ENCODE measurements at places on chromosomes 12 and 14.

DNA sequence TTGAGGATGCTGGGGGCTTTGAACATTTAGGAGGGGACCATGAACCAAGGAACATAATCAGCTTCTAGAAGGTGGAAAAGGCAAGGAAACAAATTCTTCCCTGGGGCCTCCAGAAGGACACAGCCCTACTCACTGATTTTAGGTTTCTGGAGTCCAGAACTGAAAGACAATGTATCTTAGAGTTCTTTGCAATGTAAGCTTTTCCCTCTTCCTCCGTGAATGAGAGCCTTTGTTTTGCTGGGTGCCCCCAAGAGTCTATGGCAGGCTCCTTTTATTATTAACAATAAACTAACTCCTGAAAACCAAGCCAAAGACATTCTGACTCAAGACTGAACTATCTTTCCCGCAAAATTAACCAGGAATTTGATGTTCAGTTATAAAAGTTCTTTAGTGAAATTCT is 204.1 kb downstream of the STXBP6 start:
- no peak for DNase-seq

DNA sequence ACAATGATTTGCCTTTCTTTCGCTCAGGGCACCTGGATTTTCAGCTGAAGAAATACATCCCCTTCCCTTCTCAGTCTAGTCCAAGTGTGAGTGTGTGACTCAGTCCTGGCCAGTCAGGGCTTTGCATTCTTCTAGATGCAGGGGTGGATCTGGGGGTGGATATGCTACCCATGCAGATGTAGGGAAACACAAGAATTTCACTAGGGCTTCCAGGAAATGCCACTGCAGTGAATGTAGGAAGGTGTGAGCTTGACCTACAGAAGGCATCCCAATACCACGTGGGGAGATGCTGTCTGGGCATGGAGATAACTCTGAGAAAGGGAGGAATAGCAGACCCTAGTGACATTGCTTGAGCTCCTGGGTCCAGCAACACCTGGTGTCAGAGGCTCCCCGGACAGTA is 404.2 kb downstream of the GLT1D1 start:
- no peak for DNase-seq

DNA sequence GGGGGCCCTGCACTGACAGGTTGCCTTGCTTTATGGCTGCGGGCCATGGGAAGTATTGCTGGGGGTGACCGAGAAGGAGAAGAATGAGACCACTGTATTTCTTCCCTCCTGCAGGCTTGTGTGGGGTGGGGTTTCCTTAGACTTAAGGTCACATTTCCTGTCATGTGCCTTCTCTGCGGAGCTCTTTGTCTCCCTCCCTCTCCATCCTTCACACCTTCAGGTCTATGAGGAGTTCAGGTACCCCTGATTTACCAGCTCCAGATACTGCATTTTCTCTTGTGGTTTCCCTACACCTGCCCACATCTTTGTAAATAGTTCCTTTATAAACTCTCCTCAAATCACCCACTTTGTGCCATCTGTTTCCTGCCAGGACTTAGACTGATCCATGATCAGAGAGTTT is 3.6 kb downstream of the FNTB start:
- no peak for DNase-seq

DNA sequence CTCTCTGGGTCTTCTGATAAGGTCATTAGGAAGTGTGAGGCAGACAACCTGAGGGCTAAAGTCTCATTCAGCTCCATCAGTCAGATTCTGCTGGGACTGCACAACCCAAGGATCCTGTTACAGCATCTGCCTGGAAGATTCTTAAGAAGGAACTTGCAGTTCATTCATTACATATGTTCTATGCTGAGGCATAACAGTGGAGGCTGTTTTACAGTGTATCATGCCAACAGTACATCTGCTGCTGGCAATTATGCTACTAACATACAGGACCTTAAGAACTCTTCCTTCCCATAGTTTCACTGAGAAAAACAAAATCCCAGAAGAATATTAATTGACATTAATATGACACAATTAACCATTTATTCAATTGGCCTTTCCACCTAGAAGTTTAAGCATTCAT is 968.6 kb downstream of the DIO2 start:
- no peak for DNase-seq

DNA sequence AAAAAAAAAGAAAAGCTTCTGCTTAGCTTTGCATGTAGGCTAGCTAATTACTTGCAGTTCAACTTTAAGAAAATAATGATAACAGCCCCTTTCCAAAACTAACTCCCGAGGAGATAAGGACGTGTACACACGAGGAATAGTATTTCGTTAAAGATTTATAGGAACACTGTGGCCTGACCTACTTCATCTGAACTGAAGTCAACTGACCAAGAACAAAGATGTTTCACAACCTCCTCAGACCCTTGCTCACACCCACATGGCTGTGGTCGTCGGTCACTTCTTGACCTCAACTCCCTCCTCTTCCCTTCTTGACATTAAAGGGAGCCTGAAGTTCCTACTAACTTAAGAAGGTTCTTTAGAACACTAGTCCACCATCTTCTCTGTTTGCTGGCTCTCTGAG is 25.3 kb upstream of the FAM181A start:
- no peak for DNase-seq

DNA sequence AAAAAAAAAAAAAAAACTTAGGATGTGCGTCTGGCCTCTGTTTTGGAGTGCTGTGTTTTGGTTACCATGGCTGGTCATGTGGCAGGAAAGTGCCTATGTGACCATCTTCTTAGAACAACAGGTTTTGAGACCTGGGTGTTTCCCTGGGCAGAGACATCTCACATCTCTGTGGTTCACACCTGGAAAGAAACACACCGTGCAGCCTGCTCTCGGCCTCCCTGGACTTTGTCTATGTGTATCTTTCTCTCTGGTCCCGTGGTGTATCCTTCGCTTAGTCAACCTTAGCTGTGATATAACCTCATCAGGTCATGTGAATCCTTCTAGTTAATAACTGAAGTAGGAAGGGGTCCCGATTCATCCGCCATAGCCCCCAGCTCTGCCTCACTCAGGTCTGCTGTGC is 22.6 kb downstream of the ACADS start:
- DNase-seq: no peak

DNA sequence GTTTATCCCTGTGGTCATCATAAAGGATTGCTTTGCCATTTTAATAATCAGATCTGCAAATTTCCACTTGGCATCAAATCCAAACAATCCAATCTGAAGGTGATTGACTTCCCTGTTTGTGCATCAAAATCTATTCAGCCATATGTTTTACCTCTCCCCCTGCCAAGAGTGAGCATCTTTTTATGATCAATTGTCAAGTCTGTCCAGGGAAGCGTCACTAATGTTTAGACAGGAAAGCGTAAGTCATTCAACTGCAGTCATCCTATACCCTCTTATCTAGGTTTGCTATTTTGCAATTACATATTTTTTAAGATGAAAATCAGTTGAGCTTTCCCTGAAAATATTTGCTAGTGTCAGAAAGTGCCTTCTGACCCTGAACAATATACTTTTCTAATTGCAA is 1224.1 kb upstream of the SEL1L start:
- DNase-seq: no peak

DNA sequence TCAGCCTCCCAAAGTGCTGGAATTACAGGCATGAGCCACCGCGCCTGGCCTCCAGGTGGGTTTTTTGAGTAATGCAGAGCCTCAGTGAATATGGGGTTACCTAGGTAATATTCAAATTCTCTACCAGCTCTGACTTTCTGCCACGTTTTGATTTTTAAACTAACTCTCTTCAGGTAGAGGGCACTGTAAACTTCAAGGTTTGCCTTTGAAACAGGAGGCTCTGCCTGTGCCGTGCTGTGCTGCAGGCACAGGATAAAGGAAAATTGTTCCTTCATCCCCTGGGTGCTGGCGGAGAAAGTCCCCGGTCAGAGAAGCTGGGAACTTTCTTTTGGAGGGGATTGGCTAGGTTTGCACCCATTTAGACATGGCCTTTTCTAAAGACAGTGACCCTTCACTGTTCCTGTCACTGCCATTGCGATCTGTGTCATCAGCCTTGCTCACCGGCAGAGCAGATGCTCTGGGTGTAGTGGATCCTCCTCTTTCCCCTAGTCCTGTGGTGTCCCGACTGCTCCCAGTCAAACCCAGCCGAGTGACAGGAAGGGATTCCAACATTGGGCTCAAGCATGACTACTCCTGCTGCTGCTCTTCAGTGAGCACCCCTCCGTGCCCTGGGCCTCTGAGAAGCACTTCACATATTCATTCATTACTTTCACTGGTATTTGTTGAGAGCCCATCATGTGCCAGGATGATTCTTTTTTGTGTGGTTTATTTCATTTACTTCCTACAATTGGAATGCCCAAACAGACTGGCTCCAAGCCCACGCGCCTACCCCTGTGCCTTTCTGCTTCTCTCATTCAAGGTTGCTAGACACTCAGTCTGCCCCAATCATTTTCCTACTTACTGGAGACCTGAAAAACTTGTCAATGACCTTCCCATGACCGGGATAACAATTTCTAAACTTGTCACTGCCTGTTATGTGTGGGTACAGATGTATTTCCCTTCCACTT is 103.6 kb downstream of the TMEM30B start:
- DNase-seq: no peak

DNA sequence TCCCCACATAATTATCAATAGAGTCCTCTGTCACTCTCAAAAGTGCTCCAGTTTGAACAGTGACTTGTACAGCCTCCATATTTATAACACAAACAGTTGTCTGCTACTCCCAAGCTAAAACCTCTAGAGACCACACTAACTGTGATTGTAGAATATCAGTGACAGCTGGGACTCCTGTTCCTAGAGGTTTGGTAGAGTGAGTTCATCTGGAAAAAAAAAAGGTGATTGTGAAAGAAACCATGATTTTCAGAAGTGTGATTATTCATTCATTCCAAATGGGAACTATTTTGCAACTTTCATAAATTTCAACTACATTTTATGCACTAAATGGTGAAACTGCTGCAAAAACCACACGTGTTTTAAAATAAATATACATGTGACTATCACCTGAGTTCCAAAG is 128.0 kb upstream of the PLXNC1 start:
- DNase-seq: no peak

DNA sequence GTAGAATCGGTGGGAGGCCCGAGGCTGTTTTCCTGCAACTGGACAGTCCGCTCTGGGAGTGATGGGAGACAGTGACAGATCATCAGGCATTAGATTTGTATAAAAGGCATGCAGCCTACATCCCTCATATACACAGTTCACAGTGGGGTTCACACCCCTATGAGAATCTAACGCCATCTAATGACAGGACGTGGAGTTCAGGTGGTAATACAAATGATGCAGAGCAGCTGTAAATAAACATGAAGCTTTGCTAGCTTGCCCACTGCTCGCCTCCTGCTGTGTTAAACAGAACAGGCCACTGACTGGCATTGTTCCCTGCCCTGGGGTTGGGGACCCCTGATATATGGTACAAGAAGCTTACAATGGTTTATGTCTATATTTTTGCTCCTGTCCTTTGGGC is 179.0 kb downstream of the LRFN5 start:
- DNase-seq: no peak

DNA sequence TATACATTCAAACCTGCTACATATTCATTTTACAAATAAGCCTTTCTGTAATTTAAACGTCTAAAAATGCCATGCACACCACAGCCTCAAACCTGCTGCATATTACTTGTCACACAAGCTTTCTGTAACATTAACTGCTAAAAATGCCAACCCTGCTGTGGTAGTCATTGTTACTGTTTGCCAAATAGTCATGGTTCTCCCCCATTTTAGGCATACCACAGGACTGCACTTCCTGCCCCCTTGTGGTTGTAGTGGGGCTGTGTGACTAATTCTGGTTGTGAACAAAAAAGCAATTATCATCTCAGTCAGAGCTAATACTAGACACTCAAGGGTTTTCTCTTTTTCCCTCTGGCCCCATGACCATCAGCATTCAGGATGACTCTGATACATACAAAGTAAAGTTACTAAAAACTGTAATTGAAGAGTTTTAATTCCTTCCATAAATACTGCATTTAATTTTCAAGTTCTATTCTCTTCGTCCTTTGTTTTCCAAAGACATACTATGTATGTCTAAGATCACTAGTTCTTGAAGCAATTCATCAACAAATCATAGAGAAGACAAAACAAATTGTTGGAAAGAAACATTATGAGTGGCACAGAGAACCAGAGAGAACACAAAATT is 5.7 kb upstream of the SLC35F4 start:
- DNase-seq: peak; percentile 24

GRCh38 chr14:62081012-62081612 is 318.9 kb downstream of the SNAPC1 start:
- DNase-seq: no peak

GRCh38 chr12:116137318-116137717 is 140.2 kb downstream of the MED13L start:
- no peak for DNase-seq
